MV-4-11 (cell line): ENCODE measurements at places on chromosomes 3 and 15.

GRCh38 chr3:37526511-37526910 lies 335.2 kb upstream of the CTDSPL start:
- DNase-seq: no peak

- DNase-seq: no peak
These were observed 22.5 kb downstream of the SLC41A3 start for GRCh38 chr3:126061301-126062032.

- DNase-seq: no peak
These were observed 75.2 kb downstream of the DUT start for GRCh38 chr15:48406266-48406891.

- no peak for DNase-seq
These were observed at the start of gene IRAK2 for GRCh38 chr3:10164546-10165393. IRAK2 (plus strand) TSS chr3:10164919; CDS start chr3:10164955, 36 bp downstream.

DNA sequence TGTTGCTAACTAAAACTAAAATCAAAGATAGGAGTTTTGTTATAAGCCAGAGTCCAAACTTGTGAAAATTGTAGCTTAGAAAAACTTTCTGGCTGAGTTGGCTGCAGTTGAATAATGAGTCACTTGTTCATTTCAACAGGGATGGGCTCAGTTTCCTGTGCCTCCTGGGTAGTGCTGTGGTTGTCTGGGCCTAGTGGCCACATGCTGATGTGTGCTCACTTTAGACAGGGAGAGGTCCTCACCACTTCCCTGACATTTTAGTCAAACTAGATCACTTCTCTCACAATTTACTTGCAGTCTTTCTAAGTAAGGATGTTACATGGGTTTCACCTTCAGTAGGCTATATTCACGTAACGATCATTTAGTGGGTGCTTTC lies 6.3 kb upstream of the UBE2Q2 start:
- peak; percentile 93 for DNase-seq

- no peak for DNase-seq
These were observed 172.0 kb upstream of the HES1 start for GRCh38 chr3:193963808-193964516.

DNA sequence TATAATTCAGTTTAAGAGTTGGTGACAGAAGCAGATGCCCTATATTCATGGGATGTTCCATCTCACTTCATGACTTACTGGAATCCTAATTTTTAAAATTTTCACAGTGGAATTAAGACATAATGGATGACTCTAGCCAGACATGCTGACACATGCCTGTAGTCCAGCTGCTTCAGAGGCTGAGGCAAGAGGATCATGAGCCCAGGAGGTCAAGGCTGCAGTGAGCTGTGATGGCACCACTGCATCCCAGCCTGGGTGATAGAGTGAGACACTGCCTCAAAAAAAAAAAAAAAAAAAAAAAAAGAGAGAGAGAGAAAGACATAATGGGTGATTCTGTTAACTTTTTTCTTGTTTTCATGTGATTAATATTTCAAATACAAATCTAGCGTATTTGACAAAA lies 123.6 kb downstream of the KLHL25 start:
- no peak for DNase-seq

GRCh38 chr15:62417439-62417838 lies 252.4 kb upstream of the C2CD4B start:
- no peak for DNase-seq

GRCh38 chr3:29642393-29643033 lies 361.6 kb downstream of the RBMS3 start:
- no peak for DNase-seq

DNA sequence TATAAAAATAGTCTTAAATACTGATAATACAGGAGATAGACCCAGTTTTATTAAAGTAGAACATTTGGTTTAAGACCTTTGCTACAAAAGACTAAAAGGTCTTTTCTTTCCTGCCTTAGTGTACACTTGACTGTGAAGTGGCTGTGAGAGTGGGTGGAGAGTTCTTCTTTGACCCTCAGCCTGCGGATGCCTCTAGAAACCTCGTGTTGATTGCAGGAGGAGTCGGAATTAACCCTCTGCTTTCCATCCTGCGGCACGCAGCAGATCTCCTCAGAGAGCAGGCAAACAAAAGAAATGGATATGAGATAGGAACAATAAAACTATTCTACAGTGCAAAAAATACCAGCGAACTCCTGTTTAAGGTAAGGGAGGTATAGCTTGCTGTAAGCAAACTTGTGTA lies 36.5 kb downstream of the OXNAD1 start:
- DNase-seq: no peak

DNA sequence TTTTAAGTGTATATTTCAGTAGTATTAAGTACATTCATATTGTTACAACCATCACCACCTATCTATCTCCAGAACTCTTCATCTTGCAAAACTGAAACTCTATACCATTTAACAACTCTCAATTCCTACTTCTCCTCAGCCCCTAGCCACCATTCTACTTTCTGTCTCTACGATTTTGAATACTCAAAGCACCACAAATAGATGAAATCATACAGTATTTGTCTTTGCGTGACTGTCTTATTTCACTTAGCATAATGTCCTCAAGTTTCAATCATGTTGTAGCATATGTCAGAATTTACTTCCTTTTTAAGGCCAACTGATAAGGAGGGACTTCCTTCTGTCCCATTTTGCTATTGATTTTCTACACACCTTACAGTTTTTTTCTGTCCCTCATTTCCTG lies 593.3 kb downstream of the FHIT start:
- DNase-seq: peak; percentile 15

- no peak for DNase-seq
These were observed 33.5 kb upstream of the CSPG5 start for GRCh38 chr3:47612178-47612577.

- DNase-seq: no peak
These were observed 10.1 kb downstream of the COL8A1 start for GRCh38 chr3:99648516-99648915.

GRCh38 chr3:46013316-46014094 lies 13.8 kb downstream of the XCR1 start:
- no peak for DNase-seq

GRCh38 chr3:147900851-147901250 lies 491.7 kb downstream of the ZIC1 start:
- no peak for DNase-seq

DNA sequence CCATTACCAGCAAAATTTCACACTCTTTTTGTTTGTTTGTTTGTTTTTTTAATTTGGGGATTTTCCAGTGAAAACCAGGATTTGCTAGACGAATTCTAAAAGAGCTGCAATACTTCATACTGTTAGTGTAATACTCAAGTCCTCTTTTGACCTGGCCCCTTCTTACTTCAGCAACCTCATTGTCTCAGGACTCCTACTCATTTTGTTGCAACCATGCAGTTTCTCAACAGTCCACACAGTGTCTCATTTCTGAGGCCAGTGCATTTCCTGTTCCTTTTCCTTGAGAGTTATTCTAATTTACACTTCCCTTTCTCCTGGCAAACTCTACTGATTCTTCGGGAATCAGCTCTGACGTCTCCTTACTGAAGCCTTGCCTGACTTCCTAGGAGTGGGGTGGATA lies 35.6 kb downstream of the NSUN3 start:
- DNase-seq: peak; percentile 68

GRCh38 chr15:87910301-87910700 lies 346.2 kb downstream of the NTRK3 start:
- DNase-seq: no peak

DNA sequence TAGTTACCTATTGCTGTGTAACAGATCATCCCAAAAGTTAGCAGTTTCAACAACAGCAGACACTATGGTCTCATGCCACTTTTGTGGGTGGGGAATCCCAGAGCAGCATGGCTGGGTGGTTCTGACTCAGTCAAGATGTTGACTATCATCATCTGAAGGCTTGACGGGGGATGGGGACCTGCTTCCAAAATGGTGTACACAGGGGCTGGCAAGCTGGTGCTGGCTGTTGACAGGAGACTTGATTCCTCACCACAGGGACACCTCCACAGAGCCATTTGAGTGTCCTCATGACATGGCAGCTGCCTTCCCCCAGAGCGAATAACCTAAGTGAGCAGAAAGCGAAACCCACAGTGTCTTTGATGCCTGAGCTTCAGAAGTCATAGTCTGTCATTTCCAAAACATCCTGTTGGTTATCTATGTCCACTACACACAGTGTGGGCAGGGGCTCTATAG lies 19.1 kb downstream of the DNAJB8 start:
- no peak for DNase-seq

- DNase-seq: peak; percentile 65
These were observed at the start of gene CELSR3 for GRCh38 chr3:48662753-48663488. CELSR3 (minus strand) TSS chr3:48662886; CDS start chr3:48662634, 252 bp downstream.

- DNase-seq: peak; percentile 75
These were observed 11.3 kb upstream of the OXSR1 start for GRCh38 chr3:38154033-38154494.

DNA sequence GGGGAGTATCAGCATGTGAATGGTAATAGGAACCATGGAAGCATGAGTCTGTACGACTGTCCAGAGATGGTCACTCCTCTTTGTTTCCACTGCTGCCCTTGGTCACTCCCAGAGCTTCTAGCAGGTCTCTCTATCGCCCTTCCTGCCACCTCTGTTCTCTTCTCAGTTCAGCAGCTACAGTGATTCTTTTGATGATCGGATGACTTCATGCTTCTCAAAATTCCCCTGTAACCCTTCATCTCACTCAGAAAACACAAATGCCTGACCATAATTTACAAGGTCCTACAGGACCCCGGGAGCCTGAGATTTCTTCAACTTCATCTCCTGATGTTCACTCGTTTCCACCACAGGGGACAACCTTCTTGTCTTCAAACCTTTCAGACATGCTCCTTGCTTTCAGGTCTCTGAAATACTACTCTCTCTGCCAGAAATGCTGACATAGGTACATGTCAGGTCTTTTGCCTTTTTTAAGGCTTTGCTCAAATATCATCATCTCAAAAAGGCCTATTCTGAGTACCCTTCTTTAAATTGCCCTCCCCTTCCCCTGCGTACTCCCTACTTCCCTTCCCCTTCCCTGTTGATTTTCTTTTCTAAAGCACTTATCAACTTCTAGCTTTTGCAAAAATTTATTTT lies 42.1 kb upstream of the BHLHE40 start:
- no peak for DNase-seq

- no peak for DNase-seq
These were observed 8.8 kb downstream of the GNL3 start for GRCh38 chr3:52694528-52695189.

DNA sequence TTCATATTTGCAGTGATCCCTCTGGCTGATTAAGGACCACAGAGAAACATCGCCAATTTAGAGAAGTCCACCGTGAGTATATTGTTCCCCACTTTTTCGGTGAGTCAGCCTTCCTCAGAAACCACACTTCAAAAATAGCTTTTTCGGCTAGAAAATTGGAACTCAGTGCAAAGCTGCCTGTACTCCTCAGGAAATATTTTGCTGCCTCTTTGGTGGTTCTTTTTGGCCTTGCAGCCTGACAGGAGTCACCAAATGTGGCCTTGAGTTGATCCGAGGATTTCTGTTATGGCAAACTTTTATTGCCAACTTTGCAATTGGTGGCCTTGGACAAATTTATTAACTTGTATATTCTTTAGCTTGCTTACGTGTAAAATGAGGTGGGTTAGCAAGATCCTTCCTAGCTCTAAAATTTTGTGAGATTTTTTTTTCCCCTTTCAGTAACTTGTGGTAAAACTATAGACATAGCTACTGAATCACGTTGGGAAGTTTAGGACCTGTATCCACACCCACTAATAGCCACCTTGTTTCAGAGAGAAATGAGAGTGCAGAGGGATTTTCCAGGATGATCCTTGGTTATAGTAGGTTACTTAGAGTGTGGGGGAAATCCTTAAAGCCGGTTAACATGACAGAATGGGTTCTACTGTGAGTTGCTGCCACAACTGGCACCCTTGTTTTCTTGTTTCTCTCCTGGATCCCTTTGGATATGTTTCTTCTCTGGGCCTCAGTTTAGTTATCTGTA lies 9.9 kb downstream of the ARL6IP5 start:
- peak; percentile 83 for DNase-seq

DNA sequence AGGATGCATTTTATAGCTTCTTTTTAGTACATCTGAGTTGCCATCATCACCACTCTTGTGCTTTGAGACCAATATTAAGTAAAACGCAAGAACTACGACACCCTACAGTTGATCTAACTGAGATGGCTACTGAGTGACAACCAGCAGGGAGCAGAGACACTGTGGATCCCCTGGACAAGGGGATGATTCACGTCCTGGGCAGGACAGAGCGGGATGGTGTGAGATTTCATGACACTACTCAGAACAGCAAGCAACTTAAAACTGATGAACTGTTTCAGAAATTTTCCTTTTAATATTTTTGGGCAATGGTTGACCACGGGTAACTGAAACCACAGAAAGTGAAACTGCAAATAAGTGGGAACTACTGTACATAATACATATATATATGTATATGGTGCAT lies 299.2 kb downstream of the ADAMTS17 start:
- peak; percentile 64 for DNase-seq

- DNase-seq: peak; percentile 24
These were observed 20.8 kb upstream of the CCR9 start for GRCh38 chr3:45865563-45865962.
